DND-41 (cell line): ENCODE measurements at places on chromosomes 16 and 17.
A peak's percentile ranks its signal among the peaks of the same experiment; 100 is the strongest.

DNA sequence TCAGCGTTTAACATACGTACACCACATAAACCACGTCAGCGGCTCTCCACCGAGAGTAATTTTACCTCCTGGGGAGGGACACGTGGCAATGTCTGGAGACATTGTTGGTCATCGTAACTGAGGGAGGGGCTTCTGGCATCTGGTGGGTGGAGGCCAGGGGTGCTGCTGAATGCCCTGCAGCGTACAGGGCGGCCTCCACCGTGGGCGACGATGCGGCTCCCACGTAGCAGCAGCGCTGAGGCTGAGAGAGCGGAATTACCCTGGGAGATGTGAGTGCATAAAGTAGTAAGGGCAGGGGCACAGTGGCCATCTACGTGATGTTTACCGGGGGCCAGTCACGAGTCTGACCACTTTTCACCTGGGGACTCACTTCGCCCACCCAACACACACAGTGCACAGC lies 212.4 kb downstream of the RBFOX3 start:
- no peak for DNase-seq

- DNase-seq: no peak
These were observed 444.0 kb downstream of the XYLT1 start for GRCh38 chr16:17026600-17027242.

DNA sequence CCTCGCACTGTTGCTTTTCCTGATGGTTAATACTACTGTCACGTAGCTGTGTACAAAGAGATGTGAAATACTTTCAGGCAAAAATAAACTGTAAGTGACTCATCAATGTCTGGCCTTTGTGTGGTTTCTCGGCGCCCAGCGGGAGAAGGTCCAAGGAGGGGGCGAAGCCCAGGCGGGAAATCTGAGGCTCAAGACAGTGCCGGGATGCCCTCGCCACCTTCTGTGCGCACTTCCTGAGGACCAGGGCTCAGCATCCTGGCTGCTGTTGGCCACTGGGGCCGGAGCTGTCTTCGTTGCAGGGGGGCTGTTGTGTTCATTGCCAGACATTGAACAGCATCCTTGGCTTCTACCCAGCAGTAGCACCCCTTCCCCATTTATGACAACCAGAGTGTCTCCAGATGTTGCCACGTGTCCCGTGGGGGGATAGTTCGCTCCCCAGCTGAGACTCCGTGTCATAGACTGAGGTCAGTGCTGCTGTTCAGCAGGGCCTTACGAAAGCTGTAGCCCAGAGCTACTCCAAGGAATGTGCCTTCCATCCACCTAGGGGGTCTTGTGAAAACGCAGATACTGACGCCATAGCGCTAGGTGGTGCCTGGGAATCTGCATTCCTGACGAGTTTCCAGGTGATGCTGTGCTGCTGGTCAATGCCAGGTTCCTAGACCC lies 67.3 kb upstream of the PLCG2 start:
- DNase-seq: no peak

GRCh38 chr16:25014500-25015147 lies 545 bp downstream of the ARHGAP17 start:
- DNase-seq: peak; percentile 30

DNA sequence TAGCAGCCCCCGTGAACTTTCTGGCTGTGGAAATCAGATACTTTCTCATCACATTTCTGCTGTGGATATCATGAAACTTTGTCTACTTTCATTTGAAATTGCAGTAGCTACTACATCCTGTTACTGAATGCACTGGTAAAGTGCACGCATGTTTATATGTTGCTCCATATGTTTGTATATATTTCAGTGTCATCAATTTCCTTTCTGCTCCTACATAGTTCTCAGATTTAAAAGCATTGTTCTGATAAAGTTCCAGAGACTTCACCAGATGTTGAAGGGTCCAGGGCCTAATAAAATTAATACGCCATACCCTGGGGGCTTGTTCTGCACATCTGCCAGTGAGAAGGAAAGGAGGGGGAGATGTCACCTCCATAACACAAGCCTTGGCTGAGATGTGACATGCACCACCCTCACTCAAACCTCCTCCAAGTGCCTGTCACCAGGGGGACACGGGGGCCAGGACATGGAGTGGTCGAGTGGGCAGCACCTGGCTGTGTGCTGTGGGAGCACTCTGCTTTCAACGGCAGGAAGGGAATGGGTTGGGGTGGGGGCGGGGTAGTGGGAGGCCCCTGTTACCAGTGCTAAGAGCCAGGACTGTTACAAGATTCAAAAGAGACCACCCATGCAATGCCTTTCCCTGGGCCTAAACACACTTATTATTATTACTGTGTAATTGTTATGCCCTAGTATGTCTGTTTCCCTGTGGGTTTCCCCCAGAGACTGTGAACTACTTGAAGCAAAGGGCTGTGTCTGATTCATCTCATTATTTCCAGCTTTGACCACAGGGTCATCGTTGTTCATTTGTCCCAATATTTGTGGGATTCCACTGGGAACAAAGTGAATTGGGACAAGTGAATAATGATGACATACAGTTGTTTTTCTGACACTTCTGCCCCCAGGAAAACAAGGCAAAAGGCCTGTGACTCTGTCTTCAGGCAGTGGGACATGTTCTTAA lies 193.4 kb downstream of the FOXL1 start:
- DNase-seq: no peak

- no peak for DNase-seq
These were observed 84.9 kb downstream of the RPA1 start for GRCh38 chr17:1914661-1915083.

DNA sequence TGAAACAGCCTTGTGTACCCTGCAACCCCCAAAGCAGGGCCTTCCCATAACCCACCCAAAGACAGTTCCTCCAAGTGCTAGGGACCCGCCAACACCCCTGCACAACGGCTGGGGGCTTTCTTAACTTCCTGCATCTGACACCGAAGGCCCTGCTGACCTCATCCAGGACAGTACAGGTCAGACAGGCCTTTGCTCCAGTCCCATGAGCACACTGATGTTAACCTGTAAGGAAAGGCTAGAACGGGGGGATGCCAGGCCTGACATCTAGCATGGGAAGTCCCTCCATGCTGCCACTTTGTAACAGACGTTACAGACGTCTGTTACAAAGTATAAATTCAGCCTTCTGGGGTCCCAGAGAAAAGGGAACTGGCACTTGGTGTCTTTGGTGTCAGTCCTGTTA lies 369.1 kb downstream of the CPPED1 start:
- no peak for DNase-seq

DNA sequence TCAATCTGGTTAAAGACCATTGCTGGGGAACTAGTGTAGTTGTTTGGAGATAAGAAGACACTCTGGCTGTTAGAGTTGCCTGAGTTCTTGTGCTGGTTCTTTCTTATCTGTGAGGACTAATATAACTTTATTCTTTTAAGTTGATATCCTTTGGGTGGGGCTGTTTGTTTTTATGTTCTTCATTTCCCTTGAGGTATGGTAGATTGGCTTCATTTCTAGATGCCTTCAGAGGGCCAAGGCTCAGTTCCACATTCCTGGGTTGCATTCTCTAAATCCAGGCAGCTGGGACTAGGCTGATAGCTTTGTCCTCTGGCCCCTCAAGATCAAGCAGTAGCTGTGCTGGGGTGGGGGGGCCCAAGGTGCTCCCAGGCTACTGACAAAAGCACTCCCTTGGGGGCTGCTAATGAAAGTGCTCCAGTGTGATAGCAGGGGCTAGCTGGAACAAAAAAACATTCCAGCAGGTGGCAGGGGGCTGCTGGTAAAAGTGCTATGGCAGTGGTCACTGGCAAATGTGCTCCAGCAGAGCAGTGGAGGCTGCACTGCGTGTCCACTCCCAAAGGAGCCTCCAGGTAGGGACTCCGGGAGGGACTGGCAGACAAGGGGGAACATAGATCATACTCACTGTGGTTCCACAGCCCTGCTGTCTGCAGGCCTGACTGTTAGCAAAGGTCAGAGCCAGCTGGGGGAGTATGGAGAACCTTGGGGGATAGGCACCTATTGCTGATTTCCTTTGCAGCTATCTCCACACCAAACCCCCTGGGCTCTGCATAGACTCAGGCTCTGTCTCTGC lies 45.9 kb upstream of the KCNJ16 start:
- DNase-seq: no peak

- DNase-seq: no peak
These were observed 4.6 kb upstream of the KLHL36 start for GRCh38 chr16:84643674-84644073.

GRCh38 chr17:12646761-12647422 lies 18.8 kb upstream of the MYOCD start:
- DNase-seq: no peak

DNA sequence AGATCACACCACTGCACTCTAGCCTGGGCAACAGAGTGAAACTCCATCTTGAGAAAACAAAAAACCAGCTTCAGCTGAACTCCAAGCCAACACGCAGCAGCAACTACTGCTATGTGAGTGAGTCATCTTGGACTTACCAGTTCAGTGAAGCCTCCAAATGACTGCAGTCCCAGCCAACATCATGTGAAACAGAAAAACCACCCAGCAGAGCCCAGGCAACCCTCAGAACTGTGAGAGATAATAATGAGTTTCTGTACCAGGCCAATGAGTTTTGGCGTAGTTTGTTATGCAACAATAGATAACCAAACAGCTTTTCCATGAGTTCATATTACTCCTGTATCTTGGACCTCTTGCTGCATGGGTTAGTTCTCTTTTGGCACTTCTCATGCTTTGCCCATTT lies 23.3 kb downstream of the PHF12 start:
- no peak for DNase-seq

- no peak for DNase-seq
These were observed 20.3 kb upstream of the CDH5 start for GRCh38 chr16:66346221-66346620.

DNA sequence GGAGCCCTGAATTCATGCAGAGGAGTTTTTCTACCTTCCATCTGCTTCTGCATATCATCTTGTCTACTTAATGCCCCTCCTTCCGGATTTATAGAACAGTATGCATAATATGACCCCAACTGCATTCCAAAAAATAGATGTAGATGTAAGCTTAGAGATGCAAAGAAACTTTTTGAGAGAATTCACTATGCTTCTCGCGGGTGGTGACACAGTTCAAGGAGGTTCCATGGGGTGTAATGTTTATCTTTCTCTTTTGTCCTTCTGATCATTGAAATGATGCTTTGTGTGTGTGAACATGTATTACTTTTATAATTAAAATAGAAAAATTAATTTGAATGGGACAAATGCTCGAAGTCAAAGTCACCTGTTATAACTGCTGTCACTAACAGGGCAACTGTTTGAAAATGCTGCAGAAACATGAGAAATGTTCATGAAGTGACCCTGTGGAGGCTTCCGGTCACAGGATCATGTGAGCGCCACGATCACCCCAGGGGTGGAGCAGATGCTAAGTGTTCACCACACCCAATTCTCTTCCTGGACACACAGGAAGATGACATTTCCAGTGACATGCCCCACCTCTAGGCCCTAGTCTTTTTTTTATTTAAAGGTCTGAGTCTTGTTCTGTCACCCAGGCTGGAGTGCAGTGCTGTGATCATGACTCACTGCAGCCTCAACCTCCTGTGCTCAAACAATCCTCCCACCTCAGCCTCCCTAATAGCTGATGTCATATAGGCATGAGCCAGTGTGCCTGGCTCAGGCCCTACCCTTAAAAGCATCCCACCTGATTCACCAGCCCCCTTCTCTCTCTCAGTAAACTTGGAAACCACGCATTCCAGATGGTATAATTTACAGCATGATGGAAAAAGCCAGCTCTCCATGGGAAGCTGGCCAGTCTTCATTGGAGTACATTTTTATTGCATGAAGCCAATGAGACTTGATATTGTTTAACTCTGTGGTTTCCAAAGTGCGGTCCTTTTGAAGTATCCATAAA lies 21.0 kb upstream of the AGRP start:
- DNase-seq: no peak

DNA sequence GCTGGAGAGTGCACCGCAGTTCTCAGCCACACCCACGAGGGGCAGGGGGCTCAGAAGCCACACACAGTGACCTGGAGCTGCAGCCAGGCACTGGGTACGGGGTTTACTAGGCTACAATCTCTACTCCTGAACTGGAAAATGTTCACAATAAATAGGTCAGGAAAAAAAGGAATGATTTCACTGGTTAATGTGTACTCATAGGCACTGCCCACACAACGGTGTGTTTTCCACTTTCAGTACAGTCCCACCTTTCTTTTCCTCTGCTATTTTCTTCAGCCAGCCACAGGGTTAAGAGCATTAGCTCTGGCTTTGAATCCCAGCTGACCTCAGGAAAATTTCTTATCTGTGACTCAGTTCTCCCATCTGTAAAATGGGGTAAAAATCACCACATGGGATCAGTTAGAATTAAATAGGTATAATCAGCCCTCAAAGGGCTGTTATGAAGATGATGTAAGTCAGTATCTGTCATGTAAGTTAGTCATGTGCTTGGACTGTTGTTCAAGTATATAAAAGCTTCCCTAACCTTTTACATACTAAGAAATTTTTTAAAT lies 35.7 kb downstream of the ZCCHC14 start:
- no peak for DNase-seq

GRCh38 chr17:4949321-4950074 lies 1.2 kb upstream of the PFN1 start:
- peak; percentile 79 for DNase-seq

GRCh38 chr16:73015612-73016487 lies 32.1 kb downstream of the ZFHX3 start:
- no peak for DNase-seq

- DNase-seq: no peak
These were observed 6.0 kb downstream of the STAC2 start for GRCh38 chr17:39219647-39220154.

GRCh38 chr17:40646791-40647623 lies 611 bp downstream of the SMARCE1 start:
- DNase-seq: peak; percentile 67

DNA sequence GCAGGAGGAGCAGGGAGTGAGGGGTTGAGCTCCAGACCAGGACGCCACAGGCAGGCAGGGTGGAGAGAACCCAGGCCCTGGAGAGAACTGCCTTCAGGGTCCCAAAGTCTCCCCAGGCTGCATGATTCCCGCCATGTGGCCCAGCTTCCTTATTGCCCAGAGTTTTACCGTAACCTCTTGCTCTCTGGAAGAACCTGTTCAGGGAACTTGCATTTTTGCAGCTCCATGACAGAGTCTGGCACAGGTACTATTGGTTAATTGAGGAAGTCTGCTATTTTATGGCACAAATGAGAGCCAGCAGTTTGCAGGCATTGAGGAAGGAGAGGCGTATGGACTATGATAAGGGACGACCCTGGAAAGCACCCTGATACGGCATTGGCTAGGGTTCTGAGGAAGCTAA lies 11.6 kb upstream of the NOS2 start:
- no peak for DNase-seq

DNA sequence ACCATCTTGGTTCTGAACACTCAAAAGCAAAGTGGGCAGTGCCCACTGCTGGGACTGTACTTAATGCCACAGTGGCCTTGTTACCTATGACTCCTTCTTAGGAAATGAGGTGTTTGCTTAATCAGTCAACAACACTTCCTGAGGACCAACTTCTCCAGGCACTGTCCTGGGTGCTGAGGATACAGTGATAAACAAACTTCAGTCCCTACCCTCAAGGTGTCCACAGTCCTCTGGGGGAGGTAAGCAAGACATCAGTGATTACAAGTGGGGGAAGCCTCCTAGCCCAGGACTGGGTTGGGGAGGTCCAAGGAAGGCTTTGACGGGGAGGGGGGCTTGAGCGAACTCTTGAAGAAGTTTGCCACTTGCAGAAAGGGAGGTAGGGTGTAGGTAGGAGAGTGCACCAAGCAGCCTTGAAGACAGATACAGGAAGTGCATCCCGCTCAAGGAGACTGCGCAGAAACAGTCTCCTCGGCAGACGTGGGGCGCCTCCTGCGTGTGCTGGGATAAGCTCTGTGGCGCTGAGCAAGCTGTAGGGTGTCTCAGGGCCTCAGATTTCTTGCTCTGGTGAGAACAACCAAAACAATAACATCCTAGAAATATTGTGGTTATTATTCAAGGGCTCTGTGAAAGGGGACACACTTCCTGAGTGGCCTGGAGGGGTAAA lies 2.6 kb upstream of the ABCC3 start:
- DNase-seq: no peak
